ENCODE measurements at places on chromosomes 2 and 18.

GRCh38 chr2:169080250-169081069 lies 11.1 kb downstream of the DHRS9 start:
- DNase-seq: no peak

GRCh38 chr18:60675801-60676200 lies 303.2 kb upstream of the MC4R start:
- no peak for DNase-seq

- peak; percentile 47 for DNase-seq
Observed at GRCh38 chr2:113273027-113273551, 5.6 kb downstream of the PAX8 start.

DNA sequence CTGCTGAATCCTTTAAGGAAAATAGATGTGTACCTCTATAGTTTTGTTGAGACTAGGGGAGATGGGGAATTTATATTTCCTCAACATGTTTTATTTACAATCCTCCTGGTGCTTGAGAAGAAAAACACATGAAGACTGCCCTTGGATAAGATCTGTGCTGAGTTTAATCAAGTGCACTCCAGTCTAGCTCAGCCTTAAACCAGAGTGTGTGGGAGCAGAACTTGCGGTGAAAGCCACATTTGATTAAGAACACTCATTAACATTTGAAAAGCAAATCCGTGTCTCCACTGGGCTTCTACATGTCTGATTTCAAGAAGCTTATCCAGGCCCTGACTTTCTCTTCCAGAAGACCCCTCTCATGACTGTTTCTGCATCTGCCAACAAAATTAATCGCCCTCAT lies 84.8 kb upstream of the ITGA6 start:
- DNase-seq: no peak

- no peak for DNase-seq
Observed at GRCh38 chr18:74171910-74172606, 23.7 kb downstream of the TIMM21 start.

- no peak for DNase-seq
Observed at GRCh38 chr2:174717273-174717672, 47.0 kb downstream of the CHRNA1 start.

DNA sequence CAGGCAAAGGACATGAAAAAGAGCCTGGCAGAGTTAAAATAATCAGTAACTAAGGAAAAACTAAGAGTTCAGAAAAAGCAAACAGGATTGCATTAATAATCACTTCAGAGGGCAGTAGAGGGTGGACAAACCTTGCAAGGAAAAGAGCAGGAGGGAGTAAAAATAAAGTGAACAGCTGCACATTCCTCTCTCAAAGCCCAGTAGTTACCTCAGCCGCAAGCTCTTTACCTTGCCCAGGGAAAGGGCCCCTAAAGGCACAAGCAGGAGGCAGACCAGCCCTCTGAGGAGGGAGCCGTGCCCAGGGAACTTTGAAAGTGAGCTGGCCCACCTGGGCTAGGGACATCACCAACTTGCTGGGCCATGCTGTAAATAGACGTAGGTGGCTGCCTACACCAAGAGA lies 196.9 kb downstream of the C1D start:
- DNase-seq: no peak

DNA sequence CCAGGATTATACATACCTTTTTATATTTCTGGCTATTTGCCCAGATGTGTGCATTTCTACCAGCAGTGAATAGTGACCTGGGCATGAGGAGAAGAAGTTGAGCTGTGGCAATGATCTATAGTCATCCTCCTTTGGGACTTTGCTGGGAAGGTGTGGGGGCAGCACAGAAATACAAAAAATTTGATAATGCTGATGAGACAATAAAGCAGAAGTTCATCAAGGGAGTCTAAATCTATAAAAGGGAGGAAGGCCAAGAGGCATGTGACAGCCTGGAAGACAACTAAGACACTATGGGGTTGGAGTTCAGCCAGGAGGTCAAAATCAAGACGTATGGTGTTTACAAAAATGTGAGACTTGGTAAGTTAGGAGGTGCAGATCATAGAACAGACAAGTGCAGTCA lies 52.2 kb downstream of the FSHR start:
- DNase-seq: no peak

GRCh38 chr2:126658905-126659561 lies 3.1 kb downstream of the GYPC start:
- no peak for DNase-seq

DNA sequence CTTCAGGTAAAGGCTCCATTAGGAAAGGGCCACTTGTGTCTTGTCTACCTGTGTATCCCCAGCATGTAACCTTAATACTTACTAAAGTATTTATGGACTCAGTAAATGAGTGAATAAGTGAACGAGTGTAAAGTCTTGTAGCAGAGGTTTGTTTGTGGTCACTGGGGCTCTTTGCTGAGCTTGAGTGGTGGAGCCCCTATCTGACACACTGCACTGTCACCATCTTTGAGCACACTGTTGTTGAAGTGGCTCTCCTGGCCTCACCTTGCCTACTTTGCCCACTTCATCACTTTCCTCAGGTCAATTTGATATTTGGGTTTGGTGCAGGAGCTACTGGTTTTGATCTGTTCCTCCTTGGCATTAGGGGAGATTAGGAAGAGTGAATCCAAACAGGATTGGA lies 39.3 kb upstream of the ZEB2 start:
- DNase-seq: no peak

- DNase-seq: peak; percentile 84
Observed at GRCh38 chr18:31497836-31498573, at the start of gene DSG2. Gene DSG2 (plus strand): TSS chr18:31498177. CDS start chr18:31498252, 75 bp downstream.

DNA sequence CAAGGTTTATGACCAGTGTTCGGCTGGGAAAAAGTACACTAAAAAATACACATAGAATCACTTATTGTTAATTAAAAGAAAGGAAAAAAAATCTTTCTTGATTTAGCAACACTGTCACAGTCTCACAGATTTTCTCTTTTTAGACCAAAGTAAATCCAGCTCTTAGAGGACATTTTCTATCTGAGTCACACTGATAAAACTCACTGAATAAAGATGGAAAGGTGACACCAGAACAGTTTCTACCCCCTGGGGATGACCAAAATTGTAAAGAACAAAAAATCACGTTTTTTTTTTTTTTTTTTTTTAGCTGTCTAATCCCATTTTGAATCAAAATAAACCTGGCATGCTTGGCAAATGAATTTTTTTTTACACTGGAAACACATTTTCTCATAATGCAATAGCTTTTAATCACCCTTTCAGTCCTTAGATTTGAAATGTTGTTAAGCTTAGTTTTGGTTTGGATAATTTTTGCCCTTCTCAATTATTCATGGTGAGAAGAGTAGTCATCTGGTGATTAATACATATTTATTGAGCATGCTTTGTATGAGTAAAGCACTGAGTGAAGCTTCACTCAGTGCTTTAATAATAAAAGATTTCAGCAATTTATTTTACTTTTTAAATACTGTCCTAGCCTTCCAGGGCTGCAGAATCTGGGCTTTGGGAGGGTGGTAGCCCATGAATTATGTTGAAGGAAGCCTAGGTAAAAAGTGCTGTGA lies 886.3 kb downstream of the SLC4A3 start:
- DNase-seq: no peak

- DNase-seq: no peak
Observed at GRCh38 chr2:160375802-160376469, 117.7 kb downstream of the RBMS1 start.

DNA sequence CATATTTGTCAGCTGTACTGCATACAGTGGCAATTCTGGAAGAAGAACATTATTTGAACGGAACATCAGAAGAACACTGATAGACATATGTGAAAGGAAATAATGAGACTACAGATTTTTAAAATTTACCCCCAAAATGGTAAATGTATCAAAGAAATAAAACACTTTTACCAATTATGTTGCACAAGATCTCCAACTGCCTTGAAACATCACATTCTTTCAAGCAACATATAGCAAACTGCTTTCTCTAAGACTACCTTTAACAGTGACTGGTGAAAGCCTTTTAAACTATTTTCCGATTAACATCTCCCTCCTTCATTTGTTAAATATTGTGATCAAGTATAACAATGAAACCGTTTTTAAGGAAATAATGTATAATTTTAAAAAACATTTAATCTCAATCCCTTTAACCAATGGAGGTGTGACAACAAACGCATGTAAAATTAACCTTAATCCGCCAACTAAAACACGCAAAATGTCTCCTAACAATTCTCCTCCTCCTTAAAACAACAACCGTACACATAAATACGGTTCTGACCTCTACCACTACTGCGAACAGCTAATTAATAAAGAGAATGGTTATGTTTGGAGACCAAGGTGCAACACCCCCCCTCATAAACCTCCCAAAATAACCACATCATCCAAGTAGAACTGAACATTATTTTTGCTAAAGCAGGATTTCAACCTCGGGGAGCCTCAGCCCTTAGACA lies 2.4 kb downstream of the FBXO11 start:
- no peak for DNase-seq
